ENCODE measurements at places on chromosomes 12 and 14.
A peak's percentile ranks its signal among the peaks of the same experiment; 100 is the strongest.

DNA sequence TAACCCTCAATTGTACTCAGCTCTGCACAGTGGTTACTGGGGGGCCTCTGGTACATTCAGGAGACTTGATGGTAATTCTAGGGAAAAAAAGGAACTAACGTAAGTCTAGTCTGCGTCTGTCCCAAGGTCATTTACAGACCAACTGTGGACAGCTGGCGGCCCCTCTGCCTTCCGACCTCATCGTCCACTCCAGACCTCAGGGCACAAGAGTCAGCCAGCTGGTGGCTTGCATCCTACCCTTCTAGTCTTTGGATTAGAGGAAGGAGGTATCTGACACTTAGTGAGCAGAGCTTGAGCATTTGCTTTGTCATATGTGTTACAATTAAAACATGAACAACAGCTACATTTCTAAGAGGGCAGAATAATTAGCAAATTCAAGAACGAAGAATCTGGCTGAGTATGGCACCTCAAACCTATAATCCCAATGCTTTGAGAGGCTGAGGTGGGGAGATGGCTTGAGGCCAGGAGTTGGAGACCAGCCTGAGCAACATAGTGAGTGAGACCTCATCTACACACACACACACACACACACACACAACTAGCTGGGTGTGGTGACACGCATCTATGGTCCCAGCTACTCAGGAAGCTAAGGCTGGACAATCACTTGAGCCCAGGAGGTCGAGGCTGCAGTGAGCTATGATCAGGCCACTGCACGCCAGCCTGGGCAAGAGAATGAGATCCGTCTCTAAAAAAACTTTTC lies 36.5 kb downstream of the SSH1 start:
- peaks cover 71% of the 10 kb centered on the region for H3K36me3 ChIP-seq
- no peaks in the 10 kb centered on the region for H3K27me3 ChIP-seq
- H3K4me1 ChIP-seq, result peaks cover 34% of the 10 kb centered on the region
- no peak overlapping the region for H3K4me3 ChIP-seq

DNA sequence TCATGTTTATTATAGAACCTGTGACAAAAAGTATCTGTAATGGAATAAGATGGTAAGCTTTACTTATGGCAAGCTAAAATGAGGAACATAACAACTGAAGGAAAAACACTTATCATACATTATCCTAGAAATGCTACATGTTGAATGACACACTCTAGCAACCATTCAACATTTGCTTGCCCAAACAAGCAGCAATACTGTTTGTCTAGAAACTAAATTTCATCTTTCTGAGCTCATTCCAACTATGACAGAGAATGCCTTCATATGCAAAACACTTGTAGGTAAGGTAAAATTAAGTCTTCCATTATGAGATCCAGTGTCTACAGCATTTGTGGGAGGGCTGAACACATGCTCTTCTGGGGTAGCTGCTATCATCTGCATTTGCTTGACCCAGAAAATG lies 108.1 kb downstream of the MDGA2 start:
- H3K4me1 ChIP-seq, result no peaks in the 10 kb centered on the region
- H3K36me3 ChIP-seq, result no peaks in the 10 kb centered on the region
- H3K4me3 ChIP-seq, result no peak overlapping the region
- no peak overlapping the region for H3K27ac ChIP-seq
- DNase-seq, result no peak

- no peak overlapping the region for H3K27ac ChIP-seq
- H3K4me1 ChIP-seq, result peaks cover 6% of the 10 kb centered on the region
- no peak for DNase-seq
Measured at GRCh38 chr12:57146092-57146491, 1.3 kb downstream of the LRP1-AS start.

DNA sequence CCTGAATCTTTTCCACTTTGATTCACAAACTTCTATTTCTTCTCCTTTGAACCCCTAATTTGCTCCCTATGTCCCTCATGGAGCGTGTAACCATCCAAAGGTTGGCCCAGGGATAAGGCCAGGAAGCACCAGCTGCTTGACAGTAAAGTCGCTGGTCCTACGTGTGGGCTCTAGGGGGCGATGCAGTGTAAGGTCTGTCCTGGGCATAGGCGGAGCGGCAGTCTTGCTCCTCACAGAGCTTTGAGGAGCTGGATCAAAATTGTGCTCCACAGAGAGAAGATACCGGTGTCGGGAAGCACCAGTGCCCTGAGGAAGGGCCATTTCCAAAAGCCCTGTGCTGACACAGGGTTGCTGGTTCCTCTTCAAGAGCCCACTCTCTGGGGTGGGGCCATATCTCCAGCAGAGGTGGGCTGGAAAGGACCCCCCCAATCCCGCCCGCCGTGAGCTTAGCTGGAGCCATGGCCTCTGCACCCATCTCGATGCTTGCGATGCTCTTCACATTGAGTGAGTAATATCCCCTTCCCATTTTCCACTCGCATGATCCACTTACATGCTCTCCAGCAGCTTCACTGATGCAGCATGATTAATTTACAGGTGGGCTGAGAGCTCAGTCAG lies 49.9 kb upstream of the OR4E1 start:
- peak overlapping the region; percentile 73 for H3K27ac ChIP-seq
- peaks cover 3% of the 10 kb centered on the region for H3K4me1 ChIP-seq
- no peaks in the 10 kb centered on the region for H3K36me3 ChIP-seq
- peak overlapping the region; percentile 76 for H3K4me3 ChIP-seq
- peaks cover 32% of the 10 kb centered on the region for H3K27me3 ChIP-seq

DNA sequence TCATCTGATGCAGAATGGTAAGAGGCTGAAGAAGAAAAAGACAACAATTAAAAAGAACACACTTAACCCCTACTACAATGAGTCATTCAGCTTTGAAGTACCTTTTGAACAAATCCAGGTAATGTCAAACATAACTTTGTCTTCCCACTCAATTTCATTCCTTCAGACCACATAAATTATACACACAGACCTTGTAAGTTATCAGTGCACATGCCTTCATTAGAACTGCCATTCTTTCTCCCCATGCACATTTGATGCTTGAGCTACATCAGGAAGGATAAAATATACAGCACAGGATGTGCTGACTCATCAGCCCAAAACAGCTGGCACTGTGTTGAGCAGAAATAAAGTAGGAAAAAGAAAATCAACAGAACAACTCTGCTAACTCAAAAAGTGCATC lies 246.7 kb downstream of the PAWR start:
- H3K4me3 ChIP-seq, result no peak overlapping the region
- no peak overlapping the region for H3K27ac ChIP-seq
- no peaks in the 10 kb centered on the region for H3K27me3 ChIP-seq
- DNase-seq, result no peak
- no peaks in the 10 kb centered on the region for H3K36me3 ChIP-seq

DNA sequence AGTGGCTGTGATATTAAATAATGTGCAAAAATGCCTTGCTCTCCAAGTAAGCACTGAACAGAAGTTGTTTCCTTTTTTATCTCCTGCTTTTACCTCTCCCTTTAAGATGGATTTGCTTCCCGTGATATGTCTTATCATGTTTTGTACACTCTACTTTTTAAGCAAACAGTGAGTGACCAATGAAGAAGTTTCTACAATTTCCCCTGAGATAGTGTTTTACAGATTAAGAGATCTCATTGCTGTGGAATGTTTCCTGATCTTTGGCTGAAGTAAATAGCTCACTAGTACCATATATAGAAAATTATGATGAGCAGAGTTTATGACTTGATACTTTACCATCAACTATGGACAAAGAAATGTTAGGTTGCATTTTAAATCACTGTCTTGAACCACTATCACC lies 184.8 kb upstream of the PDE3A start:
- DNase-seq, result no peak
- H3K4me3 ChIP-seq, result no peak overlapping the region
- no peaks in the 10 kb centered on the region for H3K27me3 ChIP-seq
- no peaks in the 10 kb centered on the region for H3K36me3 ChIP-seq
- no peaks in the 10 kb centered on the region for H3K4me1 ChIP-seq
- H3K27ac ChIP-seq, result no peak overlapping the region

- H3K4me1 ChIP-seq, result no peaks in the 10 kb centered on the region
- no peak for DNase-seq
- peaks cover 3% of the 10 kb centered on the region for H3K27me3 ChIP-seq
- H3K36me3 ChIP-seq, result no peaks in the 10 kb centered on the region
- no peak overlapping the region for H3K27ac ChIP-seq
- H3K4me3 ChIP-seq, result no peak overlapping the region
Measured at GRCh38 chr14:49220492-49220891, 365.7 kb downstream of the RPS29 start.

GRCh38 chr14:96666088-96666487 lies 131.1 kb upstream of the VRK1 start:
- H3K27ac ChIP-seq, result no peak overlapping the region
- H3K4me3 ChIP-seq, result no peak overlapping the region
- no peak for DNase-seq
- peaks cover 49% of the 10 kb centered on the region for H3K27me3 ChIP-seq
- no peaks in the 10 kb centered on the region for H3K36me3 ChIP-seq
- no peaks in the 10 kb centered on the region for H3K4me1 ChIP-seq

DNA sequence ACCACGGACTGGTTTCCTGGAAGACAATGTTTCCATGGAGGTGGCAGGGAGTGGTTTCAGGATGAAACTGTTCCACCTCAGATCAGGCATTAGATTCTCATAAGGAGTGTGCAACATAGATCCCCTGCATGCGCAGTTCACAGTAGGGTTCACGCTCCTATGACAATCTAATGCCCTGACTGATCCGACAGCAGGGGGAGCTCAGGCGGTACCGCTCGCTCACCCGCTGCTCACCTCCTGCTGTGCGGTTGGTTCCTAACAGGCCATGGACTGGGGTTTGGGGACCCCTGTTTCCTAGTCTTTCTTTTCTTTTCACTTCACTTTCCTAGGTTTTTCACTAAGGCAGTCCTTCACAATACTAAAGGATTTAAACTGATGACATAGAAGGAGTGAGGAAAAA lies 39.6 kb downstream of the GUCY2C start:
- H3K27ac ChIP-seq, result no peak overlapping the region
- H3K36me3 ChIP-seq, result no peaks in the 10 kb centered on the region
- peaks cover 12% of the 10 kb centered on the region for H3K4me1 ChIP-seq
- no peak overlapping the region for H3K4me3 ChIP-seq
- H3K27me3 ChIP-seq, result peaks cover 4% of the 10 kb centered on the region

GRCh38 chr12:1607940-1608712 lies 13.7 kb upstream of the FBXL14 start:
- H3K36me3 ChIP-seq, result no peaks in the 10 kb centered on the region
- peaks cover 4% of the 10 kb centered on the region for H3K27me3 ChIP-seq
- H3K4me3 ChIP-seq, result no peak overlapping the region
- H3K27ac ChIP-seq, result no peak overlapping the region
- no peak for DNase-seq
- H3K4me1 ChIP-seq, result peaks cover 21% of the 10 kb centered on the region

DNA sequence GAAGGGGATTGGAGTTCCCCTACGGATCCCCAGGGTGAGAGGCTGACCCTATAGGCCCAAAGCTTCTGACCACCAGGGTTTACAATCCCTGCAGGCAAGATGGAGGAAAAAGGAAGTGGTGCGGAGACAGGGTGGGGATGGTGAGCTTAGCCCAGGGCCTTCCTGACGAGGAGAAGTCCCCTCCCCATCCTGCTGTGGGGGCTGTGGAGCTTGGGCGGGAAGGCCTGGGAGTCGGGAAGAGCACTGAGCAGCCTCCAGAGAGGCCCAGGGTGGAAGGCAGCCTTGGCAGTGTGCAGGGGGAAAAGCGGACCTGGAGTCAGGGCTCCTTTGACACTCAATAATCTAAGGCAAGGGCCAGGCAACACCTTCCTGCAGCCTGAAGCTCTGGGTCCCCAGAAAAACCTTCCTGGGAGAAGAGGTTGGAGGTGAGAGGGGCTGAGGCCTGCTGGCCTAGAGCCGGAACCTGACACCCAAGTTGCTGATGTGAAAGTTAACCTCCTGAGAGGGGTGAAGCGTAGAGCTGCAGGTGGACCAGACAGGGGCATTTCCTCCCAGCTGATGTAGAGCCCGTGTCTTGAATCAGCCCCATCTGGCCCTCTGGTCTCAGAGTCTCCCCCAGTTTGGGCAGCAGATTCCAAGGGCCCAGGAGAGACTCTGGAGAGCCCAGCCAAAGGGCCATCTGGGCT lies 6.0 kb downstream of the HDAC7 start:
- peak; percentile 58 for DNase-seq
- peaks cover 82% of the 10 kb centered on the region for H3K36me3 ChIP-seq
- no peaks in the 10 kb centered on the region for H3K27me3 ChIP-seq
- H3K4me3 ChIP-seq, result peak overlapping the region; percentile 96
- peaks cover 86% of the 10 kb centered on the region for H3K4me1 ChIP-seq
- H3K27ac ChIP-seq, result peak overlapping the region; percentile 99

DNA sequence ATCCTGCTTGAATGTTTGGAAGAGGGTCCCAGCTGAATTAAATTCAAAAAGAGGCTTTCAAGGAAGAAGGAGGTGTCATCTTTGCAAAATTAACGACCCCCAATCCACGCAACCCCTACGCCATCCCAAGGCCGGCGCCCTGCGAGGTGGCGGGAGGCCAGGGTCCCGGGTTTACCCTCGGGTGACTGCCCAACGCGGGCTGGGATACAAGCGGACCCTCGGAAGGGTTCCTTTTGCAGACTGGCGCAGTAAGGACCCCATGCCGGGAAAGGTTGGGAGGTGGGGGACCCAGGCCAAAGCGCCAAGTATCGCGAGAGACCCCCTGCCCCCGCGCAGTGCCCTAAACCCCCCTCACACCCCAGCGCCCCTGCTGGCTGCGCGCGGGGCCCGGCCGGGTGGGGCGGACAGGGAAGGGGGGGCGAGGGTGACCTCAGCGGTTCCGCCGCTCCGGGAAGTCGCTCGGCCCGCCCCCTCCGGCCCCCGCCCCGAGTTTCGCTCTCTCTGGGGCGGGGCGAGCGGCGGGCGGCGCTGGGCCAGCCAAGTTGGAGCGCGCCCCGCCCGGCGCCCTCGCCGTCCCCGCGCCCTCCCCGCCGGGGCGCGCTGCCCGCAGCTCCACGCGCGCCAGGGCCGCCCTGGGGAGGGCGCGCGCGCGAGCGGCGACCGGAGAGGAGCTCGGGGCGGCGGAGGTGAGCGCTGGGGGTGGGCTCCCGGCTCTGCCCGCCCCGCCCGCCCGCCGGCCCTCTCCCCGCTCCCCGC lies 708 bp upstream of the ZBTB42 start:
- DNase-seq, result peak; percentile 85
- peak overlapping the region; percentile 59 for H3K4me3 ChIP-seq
- H3K27me3 ChIP-seq, result peaks cover 6% of the 10 kb centered on the region
- H3K36me3 ChIP-seq, result peaks cover 3% of the 10 kb centered on the region
- peaks cover 39% of the 10 kb centered on the region for H3K4me1 ChIP-seq

GRCh38 chr12:4506870-4507269 lies 31.8 kb upstream of the RAD51AP1 start:
- H3K36me3 ChIP-seq, result peaks cover 43% of the 10 kb centered on the region
- DNase-seq, result no peak
- H3K4me1 ChIP-seq, result peaks cover 31% of the 10 kb centered on the region
- peak overlapping the region; percentile 56 for H3K27ac ChIP-seq

DNA sequence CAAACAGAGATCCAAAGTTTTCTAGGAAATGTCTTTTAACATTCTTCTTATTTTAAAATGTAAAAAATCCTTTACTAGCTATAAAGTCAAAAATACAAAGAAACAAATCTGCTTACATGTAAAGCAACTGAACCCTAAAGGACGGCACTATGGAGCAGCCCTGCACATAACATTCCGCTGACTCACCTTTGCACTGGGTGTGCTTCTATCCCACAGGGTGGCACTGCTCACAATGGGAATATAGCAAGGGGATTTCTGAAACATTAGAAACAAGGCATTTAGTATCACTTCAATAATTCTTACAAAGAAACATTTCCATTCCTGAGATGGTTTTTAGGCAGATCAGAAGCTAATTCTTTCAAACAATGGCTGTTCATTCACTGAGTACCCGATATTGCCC lies 94.3 kb downstream of the C12orf42 start:
- no peak overlapping the region for H3K4me3 ChIP-seq
- peaks cover 5% of the 10 kb centered on the region for H3K36me3 ChIP-seq
